SHP77 (cell line): ENCODE measurements at places on chromosomes 5 and 9.

GRCh38 chr9:93025736-93026135 is 32.8 kb upstream of the SUSD3 start:
- DNase-seq = no peak

GRCh38 chr5:77186652-77187370 is 23.7 kb upstream of the PDE8B start:
- DNase-seq = no peak

GRCh38 chr5:13809921-13810320 is 134.6 kb downstream of the DNAH5 start:
- DNase-seq = no peak

GRCh38 chr5:87210743-87211142 is 56.9 kb upstream of the RASA1 start:
- DNase-seq = no peak

DNA sequence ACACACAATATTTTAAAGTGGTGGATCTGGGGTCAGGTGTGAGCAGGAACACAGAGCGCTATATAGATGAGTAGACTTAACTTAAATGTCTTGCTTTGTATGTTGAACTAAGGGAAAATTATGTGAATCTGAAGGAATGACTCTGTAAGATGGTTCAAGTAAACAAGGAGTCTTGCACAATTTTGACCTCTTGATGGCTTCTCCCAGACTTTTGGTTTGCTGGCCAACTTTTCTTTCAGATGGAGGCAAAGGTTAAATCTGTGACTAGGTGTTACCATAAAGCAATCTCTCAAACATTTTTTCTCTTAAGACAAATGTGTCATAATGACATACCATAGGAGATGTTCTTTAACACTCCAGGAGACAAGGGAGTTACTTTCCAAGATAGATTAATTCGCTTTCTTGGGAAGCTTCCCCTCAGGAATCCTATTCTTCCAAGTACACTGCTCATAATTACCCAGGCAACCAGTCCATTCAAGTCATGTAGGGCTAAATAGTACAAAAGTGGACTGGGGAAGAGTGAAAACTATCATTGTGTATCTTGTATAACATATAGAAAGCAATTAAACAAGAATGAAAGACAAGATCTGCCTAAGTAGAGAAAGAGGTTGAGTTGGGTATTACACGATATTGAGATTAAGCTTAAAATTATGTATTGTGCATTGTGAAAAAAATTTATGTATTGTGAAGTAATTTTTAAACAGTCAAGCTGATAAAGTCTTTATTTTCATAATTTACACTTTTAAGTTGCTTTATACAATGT is 60.3 kb upstream of the SLC27A6 start:
- DNase-seq = no peak

GRCh38 chr5:177095088-177095669 is 8.5 kb downstream of the FGFR4 start:
- no peak for DNase-seq

- DNase-seq = no peak
Observed at GRCh38 chr9:128411364-128412119, 9.1 kb upstream of the CERCAM start.

- DNase-seq = peak; percentile 57
Observed at GRCh38 chr9:129006328-129007034, 21.6 kb downstream of the SH3GLB2 start.

GRCh38 chr5:179534431-179534830 is 15.9 kb upstream of the RUFY1 start:
- no peak for DNase-seq

GRCh38 chr5:121872856-121873255 is 21.2 kb downstream of the FTMT start:
- no peak for DNase-seq

- no peak for DNase-seq
Observed at GRCh38 chr9:23754551-23754950, 71.5 kb downstream of the ELAVL2 start.

GRCh38 chr9:123475407-123475806 is 119.4 kb downstream of the CRB2 start:
- DNase-seq = no peak

DNA sequence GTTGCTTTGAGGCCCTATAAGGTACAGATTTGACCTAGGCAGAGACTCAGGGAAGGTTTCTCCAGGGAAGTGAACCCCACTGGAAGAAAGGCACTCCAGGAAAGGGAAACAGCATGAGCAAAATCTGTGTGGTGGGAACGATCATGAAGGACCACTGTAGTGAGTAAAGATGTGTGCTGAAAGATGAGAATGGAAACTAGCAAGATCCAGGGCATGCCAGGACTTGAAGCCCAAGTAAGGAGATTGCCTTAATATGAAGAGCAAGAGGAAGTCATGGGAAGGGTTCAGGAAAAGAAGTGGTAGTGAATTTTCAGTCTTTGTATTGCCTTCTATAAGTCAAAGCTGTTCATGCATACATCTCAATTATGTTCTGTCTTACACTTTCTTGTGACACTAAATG is 55.2 kb upstream of the SLIT3 start:
- no peak for DNase-seq

- DNase-seq = no peak
Observed at GRCh38 chr5:150623152-150623877, 17.1 kb upstream of the SYNPO start.

DNA sequence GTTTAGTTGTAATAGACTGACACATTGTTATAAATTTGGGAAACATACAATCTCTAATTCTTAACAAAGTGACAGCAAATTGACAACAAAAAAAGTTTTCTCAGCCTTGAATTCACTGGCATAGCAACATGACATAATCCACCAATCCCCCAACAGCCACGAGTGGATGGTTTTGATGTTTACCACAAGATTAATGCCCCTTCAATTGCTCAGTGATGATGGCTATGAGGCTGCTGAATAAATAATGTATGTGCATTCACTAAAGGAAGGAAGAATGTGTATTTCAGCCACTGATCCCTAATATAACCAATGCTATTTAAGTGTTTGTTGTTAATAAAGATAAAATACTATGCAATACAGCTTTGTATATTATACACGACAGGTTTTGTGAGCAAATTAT is 743.6 kb upstream of the DMAC1 start:
- no peak for DNase-seq

GRCh38 chr5:171523781-171524180 is 104.3 kb downstream of the FGF18 start:
- no peak for DNase-seq

DNA sequence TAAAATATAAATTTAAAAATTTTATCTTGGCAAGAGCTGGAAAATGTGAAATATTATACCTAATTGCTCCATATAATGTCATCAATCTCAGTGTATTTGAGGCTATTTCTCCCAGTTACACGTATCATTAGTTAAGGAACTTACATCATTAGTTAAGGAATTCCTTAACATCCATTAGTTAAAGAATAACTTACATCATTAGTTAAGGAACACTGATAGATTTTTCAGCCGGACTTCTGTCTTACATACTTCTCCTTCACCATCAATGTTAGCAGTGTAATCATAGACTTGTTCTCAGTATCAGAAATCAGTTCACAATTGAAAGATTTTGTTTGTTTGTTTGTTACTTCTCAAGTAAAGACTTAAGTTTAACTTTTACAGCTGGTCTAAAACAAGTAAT is 524.4 kb upstream of the CHD1 start:
- DNase-seq = no peak

- no peak for DNase-seq
Observed at GRCh38 chr9:136942112-136942880, 2.2 kb downstream of the FBXW5 start.

GRCh38 chr5:143279698-143280097 is 123.8 kb downstream of the NR3C1 start:
- DNase-seq = no peak

DNA sequence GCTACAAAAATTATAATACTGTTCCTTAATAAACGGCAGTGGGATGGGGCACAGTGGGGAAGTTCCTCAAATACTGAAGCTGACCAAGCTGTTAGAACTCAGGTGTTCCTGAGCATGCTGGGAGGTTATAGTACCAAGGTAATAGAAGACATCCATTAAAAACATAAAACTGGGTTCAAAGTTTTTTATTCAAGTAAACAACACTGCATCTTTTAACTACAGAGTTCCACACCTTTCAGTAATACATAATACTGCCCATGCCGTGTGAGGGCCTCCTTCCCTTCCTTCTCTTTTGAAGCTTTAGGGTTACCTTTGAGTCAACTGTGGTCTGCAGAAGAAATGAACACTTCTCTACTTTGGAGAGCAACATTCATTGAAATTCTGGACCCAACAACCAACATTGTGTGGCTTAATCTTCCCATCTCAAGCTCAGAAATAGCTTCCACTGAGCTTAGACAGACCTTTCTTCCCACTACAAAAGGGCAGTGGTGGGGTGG is 43.6 kb downstream of the SERINC5 start:
- no peak for DNase-seq
